ENCODE measurements at places on chromosomes 12 and 14. TPM values are rescaled to one million over a fixed set of nuclear protein-coding genes. Genes with fewer than 3 reads are reported as not detected.

DNA sequence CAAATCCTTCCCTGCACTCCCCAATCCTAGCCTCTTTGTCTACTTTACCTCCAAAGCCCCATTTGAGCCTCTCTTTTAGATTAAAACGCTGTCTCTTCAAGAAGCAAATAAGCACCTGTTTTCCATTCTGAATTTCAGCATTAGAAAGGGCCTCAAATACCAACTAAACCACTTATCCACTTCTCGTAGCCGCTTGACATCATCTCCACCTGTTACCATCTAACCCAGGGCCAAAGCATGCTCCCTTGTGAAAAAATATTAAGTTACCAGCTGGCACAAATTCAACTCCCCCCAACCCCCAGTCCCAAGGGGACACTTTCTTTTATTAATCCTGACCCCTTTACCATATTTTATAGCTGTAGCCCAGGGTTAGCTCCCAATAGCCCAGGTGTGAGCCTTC is 43.1 kb downstream of the GPHB5 start:
- no peak for DNase-seq

DNA sequence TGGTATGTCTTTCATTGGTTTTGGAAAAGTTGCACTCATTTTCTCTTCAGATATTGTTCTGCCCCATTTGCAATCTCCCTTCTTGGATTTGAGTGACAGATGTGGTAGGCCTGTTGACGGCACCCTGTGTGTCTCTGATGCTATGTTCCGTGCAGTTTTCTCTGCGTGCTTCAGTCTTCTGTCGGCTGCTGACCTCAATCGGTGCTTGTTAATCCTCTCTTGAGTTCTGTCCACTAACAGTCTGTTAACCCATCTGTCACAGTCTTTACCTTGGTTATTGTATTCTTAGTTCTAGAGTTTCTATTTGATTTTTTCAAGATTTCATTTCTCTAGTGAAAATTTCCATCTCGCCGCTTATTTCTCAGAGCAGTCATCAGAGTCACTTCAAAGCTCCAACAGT is 20.7 kb upstream of the PLD4 start:
- no peak for DNase-seq

GRCh38 chr12:31773223-31773750 is 44.5 kb upstream of the AMN1 start:
- no peak for DNase-seq

- no peak for DNase-seq
Observed at GRCh38 chr14:53432378-53432802, 279.3 kb upstream of the DDHD1 start.

- no peak for DNase-seq
Observed at GRCh38 chr12:104929977-104930376, 28.1 kb downstream of the SLC41A2 start.

GRCh38 chr12:1217191-1217949 is 226.3 kb downstream of the ERC1 start:
- no peak for DNase-seq

GRCh38 chr12:109064143-109064542 is 11.8 kb downstream of the USP30 start:
- DNase-seq = no peak

DNA sequence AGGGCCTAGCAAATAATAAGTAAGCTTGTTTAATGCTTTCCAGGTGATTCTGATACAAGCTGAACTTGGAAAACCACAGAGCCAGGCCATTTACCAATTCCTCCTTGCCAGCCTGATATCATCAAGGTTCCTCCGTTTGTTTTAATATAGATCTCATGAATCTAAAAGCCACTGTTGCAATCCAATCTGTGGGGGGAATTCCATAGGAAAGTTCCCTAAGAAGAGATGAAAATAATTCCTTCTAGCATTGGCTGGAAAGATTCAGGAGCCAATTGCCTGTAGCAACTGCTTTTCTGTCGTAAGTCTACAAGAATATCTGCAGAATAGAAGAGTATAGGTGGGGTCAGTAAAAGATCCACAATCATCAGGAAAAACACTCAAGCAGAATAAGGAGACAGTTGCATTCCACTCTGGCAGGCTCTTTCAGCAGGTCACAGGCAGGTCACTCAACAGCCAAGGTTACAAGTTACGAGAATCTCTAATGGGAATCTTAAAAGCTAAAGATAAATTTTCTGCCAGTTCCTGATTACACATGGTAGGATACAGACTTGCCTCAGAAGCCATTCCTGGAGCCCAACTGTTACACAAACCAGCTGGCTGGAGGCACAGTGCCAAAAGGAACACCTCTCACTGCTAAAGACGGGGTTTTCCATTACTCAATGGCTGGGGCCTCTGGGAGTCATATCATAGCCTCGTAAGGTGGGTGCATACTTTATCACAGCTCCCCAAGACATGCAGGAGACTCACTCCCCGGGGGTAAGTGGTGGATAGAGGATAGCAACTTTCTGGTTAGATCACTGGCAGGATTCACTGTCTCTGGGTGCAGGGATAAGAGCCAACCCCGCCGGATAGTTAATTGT is 43.6 kb downstream of the FGD6 start:
- peak; percentile 64 for DNase-seq

DNA sequence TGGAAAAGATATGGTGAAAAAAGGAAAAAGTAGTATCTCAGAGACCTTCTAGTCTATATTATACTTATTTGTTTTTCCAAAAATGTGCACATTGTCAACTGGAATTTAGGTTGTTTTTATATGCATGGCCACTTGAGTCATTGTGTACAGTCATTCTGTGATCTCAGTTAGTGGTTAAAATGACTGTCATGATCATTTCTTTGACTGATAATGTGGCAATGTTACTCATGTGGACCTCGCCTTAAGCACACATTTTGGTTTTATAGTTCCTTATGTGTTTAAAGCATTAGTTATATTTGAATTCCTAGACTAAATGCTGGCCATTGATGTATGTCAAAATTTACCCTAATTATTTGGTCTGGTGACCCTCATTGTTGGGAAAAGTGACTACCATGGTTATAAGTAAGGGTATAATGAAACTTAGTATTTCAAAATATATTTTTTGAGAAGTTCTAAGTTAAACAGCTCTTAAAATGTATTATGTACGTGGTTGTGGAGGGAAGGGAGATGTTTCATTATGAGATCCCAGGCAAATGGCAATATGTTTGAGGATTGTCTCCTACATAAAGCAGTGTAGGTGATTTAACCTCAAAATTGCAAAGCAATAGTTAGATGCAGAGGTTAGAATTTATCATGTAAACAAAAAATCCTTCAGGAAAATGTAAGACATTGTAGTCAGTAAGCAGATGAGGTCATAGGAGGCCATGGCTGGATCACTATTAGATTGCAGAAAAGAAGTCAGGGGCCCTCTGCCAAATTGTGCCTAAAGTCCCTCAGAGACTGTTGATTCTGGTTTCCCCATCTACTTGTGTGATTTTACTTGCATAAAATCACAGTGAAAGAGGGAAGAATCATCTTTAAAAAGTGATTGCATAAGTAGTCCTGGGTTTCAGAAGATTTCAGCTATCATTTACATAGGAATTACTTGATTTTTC is 17.5 kb downstream of the PNMA1 start:
- no peak for DNase-seq

- peak; percentile 60 for DNase-seq
Observed at GRCh38 chr12:14961466-14962152, at the start of gene ARHGDIB. ARHGDIB (minus strand) TSS chr12:14961601; CDS start chr12:14950712, 10,889 bp downstream.

GRCh38 chr12:5736527-5736926 is 208.5 kb downstream of the ANO2 start:
- no peak for DNase-seq

DNA sequence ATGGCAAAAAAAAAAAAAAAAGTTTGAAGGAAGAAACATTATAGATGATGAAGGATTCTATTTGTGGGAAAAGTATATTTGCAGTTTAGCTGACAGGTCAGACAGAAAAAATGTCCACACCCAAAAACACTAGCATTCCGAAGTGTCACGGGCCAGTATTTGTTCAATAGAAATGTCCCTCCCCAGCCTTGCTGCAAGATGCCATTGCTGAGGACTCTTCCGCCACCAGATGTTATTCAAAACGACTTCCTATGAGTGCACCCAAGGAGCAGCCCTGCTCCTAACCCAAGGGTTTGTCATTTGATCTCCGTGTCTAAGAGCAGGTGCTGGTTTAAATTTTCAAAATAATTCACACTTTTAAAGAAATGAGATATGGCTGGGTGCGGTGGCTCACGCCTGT is 163.1 kb downstream of the GCH1 start:
- no peak for DNase-seq

- DNase-seq = no peak
Observed at GRCh38 chr14:72546344-72547016, 347.4 kb downstream of the DPF3 start.

GRCh38 chr12:75364919-75365318 is 26.0 kb upstream of the GLIPR1L2 start:
- DNase-seq = no peak

GRCh38 chr12:11812586-11813437 is 163.3 kb downstream of the ETV6 start:
- DNase-seq = peak; percentile 69

DNA sequence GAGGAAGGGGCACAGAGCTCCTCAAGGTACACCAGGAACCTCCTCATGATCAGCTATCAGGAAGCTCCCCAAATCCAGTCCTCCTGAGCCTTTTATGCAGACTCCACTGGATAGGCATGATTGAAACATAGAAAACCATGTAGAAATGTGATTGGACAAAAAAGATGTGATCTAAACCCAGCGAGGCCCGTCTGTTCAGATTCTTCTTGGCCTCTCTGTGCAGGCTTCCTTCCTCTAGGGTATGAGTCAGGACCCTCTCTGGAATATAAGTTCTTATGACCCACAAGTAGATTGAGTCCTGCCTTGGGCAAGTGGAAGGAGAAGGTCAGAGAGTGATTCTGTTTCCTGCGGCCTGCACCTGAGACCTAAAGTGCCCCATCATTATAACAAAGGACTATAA is 166.3 kb downstream of the PHLDA1 start:
- DNase-seq = no peak

- DNase-seq = no peak
Observed at GRCh38 chr12:9699898-9700605, 30.5 kb downstream of the CLEC2D start.

GRCh38 chr12:46233423-46233822 is 35.4 kb downstream of the SLC38A1 start:
- DNase-seq = no peak

- peak; percentile 92 for DNase-seq
Observed at GRCh38 chr12:47741340-47741703, 16.0 kb upstream of the ENDOU start.

DNA sequence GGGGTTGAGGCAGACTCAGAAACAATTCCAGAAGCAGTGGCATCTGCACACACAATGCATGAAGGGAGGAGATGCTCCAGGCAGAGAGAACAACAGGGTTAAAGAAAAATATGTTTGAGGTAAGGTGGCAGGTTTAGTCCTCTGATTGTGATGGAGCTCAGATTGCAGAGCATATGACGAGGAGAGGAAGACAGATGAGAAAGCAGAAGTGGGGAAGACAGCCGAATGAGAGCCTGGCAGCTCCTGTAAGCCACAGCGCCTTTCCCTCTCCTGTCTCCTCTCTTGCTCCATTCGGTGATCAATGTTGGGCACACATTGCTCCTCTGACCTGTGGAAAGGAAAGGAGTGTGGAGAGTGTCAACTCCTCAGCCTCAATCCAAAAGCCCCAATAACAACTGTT is 372.2 kb downstream of the GXYLT1 start:
- DNase-seq = no peak

- DNase-seq = no peak
Observed at GRCh38 chr14:22905627-22906026, 13.3 kb downstream of the RBM23 start.

DNA sequence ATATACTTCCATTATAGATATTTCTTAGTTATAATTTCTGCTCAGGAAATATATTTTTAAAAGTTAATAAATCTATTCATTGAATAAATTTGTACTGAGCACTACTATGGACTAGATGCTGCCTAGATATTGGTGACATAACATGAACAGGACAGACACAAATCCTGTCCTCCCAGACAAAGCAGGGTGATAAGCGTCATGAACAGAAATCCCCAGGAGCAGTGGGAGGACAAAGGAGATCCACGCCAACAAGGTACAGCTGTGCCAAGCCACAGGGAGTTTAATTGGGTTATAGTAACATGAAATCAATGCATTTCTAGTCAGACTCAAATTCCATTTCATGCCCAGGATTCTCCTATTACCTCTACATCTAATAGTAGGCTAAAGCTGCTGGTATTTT is 171.8 kb upstream of the CPNE8 start:
- DNase-seq = no peak

DNA sequence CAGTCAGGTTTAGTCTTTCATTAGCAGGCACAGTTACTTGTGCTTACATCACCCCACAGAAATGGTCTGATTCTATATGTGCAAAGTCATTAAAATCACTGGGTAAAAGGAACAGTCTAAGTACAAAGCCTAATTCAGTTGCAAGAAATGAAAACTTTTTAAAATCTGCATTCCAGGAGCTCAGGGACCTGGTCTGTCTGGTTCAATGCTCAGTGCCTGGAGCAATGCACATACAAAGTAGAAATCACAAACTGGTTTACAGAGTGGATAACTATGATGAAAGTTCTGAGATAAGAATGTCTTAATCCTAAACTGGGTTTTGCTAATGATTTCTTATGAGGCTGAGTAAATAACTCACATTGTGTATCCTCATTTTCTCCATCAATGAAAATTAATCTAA is 28.7 kb downstream of the LMNTD1 start:
- no peak for DNase-seq

- DNase-seq = no peak
Observed at GRCh38 chr12:56632701-56633467, 2.8 kb upstream of the BAZ2A start.

DNA sequence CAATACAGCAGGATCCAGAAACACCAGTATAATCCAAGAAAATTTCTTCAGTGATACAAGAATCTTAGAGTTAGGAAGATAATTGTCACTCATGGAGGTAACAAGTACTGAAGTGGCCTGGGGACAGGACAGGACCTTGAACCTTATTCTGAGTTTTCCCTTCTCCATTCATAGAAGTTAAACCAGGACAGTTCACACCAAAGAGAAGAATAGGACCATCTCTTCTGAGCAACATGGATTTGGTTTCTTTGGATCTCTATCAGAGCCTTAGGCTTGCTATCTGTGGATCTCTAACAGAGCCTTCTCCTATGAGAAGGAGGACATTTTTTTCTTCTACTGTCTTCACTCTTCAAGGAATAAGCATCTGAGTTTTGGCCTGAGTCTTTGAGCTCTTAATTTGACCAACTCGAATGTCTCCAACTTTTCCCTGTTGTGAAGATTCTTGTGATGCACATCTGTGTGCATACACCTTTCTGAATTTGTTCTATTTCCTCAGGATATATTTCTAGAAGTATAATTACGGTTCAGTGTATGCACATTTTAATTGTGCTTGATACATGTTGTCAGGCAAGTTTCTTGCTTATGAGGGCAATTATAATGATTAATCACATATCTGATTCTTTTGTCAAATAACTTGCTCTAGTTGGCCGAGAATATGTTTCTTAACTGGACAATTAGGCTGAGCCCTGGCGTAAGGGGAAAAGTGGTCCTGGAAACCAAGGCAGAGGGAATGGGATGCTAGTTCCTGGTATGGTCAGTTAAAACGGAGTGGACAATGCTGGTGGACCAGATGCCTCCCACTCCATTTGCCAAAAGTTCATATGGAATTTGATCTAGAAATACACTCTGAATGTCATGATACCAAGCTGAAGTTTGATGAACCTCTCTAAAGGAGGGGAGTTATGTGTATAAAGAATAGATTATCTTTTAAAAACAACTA is 6.6 kb downstream of the KRT6A start:
- DNase-seq = no peak

GRCh38 chr14:81133400-81133799 is 87.4 kb downstream of the GTF2A1 start:
- no peak for DNase-seq

The KRT5 gene
- not detected for total RNA-seq

The AMHR2 gene
- total RNA-seq = not detected

The SIX1 gene
- not detected for total RNA-seq

The RBM25 gene
- total RNA-seq = 68.7 TPM

The ANKRD33 gene
- 0.46 TPM for total RNA-seq

The SLC25A21 gene
- 0.31 TPM for total RNA-seq

The SMCO3 gene
- total RNA-seq = not detected

The TAS2R42 gene
- total RNA-seq = not detected
